Stimulated activated CD4-positive, alpha-beta T cell treated with anti-CD3 and anti-CD28 coated beads, Interleukin-2, amount 100 ng/mL, for 48 hours (primary cell): ENCODE measurements at places on chromosomes 7 and 10.

DNA sequence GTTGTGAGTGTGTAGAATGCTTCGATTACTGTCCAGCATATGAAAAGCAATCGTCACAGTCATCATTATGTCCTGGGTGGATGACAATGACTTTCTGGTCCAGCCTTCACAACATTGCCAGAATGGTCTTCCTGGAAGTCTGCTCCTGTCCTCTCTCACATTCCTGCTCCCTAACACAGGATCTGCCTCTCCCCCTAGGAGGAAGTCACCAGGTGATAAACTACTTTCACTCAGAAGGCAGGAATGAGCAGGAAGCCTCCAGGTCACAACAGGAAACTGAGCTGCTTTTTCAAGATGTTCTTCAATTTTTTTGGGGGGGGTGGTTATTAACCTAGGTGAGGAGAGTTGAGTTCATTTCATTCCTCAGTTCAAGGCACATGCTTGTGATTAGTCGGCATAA, 13.6 kb upstream of the GPNMB start:
- DNase-seq, result no peak

DNA sequence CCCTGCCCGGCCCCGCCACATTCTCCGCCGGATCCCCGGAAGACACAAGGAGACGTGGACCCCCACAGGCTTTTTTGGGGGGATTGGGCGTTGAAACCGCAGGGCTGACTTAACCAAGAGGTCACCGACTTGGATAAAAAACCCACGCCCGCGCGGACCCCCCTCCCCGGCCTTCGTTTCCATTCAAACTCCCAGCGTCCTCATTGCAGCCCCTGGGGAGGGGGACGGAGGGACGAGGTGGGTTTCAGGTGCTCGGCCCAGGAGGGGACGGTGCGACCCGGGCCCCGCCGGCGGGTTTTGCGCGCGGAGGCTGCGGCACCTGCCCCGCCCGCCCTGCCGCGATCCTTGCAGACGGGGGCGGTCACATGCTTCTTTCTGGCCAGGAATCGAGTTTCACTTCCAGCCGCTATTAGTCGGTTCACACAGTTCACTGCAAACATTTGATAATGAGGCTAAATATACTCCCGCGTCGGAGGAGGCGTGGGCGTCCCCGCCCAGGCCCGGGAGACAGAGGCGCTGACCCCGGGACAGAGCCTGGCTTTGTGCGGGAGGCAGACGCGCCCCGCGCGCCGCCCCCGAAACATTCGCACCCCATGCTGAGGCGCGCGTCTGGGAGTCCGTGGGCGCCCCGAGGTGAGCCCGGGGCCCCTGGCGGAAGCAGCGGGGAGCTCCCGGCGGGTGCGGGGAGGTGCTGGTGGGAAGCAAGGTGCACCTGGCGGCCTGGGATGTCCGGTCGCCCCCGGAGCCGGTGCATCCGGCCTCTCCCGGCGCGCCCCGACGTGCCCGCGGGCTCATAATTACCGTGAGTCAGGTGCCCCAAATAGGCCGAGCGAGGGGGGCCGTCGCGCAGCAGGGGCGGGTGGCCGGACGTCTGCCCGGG, 2.7 kb upstream of the PDGFA start:
- DNase-seq, result no peak

DNA sequence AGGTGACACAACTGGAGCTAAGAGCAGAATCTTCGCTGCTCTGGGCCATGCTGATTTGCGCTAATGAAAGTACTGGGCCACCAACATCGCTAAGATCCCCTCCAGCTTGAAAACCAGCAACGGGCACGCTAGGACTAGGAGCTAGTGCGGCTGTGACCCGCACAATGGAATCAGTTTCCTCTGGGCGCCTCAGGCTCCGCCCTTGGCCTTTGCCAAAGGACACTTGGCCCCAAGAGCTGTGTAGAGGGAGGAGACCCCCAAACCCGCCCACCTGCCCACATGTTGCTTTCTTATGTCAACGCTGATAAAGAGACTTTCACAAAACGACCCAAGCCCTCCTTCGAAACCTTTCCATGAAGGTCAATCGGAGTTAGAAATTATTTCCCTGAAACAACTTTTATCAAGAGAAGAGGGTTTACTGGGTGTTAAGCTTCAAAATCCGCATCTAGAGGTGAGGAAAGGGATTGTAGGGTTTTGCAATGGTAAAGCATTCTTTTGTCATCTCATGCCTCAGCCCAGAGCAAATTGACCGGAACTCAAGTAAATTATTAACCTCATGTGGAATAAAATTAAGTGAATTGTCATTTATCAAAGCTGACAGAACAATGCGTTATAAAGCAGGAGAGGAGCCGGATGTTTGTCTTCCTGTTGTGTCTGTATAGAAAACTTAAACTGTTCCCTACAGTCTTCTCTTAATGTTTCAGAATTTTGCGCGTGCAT, 9.4 kb downstream of the ABCB5 start:
- no peak for DNase-seq

GRCh38 chr10:116133634-116134033, 139.4 kb downstream of the GFRA1 start:
- no peak for DNase-seq

GRCh38 chr10:33875924-33876583, 541.6 kb upstream of the NRP1 start:
- no peak for DNase-seq

DNA sequence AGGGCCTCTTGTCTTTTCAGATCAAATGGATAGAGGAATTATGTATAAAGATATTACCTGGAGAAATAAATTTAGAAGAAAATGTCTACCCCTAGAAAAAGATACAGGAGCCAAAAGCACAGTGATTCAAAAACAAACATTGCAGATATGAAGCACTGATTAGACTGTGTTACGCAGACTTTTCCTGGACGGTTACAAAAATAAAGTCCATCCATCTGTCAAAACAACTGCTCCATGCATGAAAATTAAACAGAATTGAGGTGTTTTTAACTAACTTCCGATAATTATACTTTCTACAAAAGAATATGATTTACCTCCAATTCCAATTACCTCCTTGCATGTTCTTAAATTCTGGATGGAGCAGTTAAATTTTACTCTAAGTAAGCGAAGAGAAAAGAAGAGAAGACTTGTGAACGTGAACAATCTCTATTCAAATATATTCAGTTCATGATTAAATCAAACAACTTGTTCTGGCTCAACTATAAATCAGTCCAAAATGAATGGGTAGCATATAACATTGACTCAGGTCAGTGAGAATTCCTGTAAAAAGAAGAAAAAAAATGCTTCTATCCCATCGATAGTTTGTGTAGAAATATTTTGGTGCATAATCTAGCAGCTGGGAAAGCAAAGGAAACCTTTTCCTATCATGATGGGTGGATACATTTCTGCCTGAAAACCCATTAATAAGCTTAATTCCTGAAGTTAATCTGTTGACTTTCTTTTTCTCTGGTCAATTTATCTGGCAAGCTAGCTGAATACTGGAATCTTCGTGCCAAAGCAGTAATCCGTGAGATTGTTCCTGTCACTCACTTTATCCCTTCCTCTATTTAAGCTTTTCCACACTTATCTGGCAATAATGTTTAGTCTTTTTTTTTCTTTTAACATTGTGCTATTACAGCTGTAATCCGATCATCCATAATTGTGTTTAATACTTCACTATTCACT, 80.4 kb downstream of the SEMA3A start:
- no peak for DNase-seq

GRCh38 chr10:112502536-112502935, 55.5 kb downstream of the VTI1A start:
- DNase-seq, result no peak

- DNase-seq, result no peak
These were observed 144.2 kb downstream of the HDAC9 start for GRCh38 chr7:18639711-18640110.

- no peak for DNase-seq
These were observed 83.6 kb downstream of the GRB10 start for GRCh38 chr7:50699143-50699542.

DNA sequence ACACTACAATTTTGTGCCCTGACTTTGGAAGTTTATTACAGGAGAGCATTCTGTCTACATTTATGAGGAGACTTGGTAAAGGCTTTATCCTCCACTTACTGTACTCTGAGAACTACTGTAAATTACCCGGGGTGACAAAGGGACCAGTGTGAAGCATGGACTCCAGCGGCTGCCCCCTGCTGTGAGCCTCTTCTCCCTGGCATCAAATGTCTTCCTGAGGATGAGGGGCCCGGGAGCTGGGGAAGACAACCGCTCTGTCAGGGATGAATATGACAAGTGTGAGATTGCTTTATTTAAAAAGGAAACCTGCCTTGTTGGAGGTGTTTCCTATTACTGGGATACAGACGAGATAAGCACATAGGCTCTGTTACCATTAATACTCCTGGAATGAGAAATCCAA, 714.8 kb downstream of the CCSER2 start:
- no peak for DNase-seq

DNA sequence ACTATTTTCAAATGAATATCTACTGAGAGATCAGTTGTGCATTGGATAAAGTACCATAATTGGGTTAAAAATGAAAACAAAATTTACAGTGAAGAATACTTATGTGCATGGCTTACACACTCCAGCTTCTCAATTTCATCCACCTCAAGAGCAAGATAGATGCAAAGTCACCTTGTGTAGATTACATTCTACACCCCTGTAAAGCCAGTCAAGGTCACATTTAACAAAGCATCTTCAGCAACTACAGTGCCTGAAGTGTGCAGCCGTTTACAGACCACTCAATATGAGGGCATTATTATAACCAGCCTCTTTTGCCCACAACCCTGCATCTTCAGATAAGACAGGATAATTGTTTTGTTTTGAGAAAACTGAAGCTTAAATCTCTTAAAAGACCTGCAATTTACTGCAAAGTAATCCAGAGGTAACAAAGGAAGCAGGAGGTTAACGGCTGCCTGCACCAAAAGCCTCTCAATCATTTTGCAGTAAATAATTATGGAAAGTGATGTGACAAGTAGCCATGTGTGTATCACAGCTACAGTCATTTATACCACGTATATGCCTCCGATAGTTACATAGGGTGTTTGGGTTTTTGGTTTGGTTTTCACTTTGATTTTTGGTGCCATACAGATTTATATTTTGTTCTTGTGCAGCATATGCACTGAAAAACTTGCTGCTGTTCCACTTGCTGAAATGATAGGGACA, 4.9 kb downstream of the PURB start:
- no peak for DNase-seq

GRCh38 chr10:30493609-30494530, 59.9 kb downstream of the MAP3K8 start:
- no peak for DNase-seq

DNA sequence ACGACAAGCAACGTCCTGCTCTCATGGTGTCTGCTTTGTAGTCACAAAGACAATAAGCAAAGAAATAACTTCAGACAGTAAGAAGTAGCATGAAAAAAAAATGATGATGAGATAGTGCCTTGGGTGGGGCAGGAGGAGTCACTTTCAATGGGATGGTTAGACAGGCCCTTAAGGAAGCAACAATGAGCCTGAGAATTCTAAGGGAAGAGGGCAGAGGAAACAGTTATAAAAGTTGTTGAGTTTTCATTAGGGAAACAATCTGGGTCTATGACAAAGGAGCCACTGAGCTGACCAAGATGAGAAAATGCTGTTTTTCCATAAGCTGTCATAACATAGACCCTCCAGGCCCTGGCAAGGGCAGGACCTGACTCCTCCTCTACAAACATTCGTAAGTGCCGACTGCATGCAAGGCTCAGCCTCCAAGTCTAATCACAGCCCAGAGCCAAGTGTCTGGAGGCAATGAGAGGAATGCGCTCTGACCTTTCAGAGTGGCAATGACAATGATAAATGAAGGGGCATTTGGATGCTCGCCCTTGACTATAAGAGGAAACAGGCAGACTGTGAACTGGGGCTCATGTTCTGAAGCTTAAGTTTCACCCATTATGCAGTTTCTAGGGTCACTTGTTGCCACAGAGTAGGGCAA, 43.7 kb downstream of the PPP1R3C start:
- no peak for DNase-seq

DNA sequence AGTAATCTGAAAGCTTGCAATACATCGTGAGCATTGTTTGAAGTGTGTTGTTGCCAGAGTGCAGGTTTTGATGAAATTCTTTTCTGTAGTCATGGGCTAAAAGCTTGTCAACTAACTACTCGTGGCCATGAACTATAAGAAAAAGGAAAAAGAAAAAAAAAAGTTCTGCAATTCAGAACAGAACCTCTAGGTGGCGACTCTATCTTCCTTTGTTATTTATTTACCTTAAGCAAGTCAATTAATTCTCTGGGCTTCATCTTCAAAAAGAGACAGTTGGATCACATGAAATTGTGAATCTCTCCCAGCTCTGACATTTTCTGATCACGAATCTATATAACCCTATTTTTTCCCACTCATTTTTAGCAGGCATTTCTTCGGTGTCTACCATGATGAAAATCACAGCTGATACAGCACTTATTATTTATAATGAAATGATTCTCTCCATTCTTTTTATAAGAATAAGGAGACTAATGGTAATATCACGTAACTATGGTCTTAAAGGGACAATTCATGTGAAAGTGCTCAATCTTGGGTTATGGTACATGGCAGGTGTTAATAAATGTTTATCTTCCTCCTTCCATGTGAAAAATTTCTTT, 18.8 kb downstream of the TMEM196 start:
- no peak for DNase-seq

DNA sequence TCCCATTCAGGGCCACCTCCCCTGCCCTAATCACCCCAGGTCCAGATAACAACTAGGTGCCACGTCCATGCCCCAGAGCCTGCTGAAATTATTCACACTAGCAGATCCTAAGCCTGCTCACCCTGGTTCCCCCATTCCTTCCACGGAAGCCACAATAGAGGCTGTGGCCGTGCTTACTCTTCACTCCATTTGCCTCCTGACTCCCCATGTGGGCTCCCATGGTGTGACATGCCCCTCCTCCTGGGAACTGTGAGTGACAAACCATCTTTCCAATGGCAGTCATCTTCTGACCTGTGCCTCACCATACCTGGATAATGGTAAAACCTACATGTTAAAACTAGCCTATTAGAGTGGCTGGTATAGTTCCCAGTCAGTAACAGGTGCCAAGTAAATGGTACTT, 216.2 kb upstream of the PRKCQ start:
- DNase-seq, result no peak

DNA sequence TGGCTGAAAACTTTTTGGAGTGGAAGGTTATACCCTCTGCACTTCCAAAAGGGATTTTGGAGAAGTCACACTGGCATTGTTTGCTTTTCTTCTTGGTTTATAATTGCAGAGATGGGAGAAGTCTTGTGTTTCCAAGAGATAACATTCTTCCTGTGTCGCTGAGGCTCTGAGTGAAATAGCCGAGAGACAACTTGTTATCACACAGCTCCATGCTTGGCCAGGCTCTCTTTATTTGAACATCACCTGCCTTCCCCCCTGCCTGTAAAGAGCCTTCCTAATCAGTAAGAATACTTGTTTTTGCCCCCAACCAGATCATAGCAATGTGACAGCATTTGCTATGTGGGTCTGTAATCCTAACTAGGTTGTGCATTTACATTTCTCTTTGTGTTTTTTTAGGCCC, 270.7 kb downstream of the GALNT17 start:
- no peak for DNase-seq

DNA sequence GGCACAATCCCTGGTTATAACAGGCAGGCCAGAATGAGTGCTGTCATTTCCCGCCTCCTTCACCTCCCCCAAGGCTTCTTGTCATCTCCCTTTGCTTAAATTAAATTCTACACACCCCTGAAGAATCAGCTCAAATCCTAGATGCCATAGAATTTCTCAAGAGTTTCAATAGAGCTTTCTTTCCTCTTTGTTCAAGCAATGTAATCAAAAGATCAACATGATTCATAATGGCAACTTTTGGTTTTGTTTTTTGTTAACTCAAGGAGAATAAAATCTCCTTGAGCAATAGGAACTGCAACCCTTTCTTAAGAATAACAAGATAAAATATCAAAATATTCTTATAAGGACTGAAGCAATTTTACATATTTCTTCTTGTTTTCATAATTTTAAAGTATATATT, 180.8 kb upstream of the CDK1 start:
- DNase-seq, result no peak
